ENCODE measurements at places on chromosomes 1 and 21. TPM values are rescaled to one million over a fixed set of nuclear protein-coding genes. Genes with fewer than 3 reads are reported as not detected.

GRCh38 chr1:82517586-82517985, 716.9 kb downstream of the ADGRL2 start:
- DNase-seq = no peak

DNA sequence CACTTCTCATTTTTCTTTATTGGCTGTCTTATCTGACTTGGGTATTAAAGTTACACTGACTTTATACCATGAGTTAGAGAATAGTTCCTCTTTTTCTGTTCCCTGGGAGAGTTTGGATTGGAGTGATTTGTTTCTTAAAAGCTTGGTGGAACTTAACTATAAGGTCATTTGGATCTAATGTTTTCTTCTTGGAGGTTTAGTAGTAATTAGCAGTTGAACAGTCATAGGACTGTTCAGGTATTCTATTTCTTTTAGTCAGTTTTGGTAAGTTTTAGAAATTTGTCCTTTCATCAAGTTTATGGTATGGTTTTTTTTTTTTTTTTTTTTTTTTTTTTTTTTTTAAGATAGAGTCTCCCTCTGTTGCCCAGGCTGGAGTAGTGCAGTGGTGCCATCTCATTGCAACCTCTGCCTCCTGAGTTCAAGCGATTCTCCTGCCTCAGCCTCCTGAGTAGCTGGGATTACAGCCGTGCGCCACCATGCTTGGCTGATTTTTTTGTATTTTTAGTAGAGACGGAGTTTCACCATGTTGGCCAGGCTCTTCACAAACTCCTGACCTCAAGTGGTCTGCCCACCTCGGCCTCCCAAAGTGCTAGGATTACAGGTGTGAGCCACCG, 6.3 kb downstream of the TTC3 start:
- DNase-seq = no peak

- no peak for DNase-seq
These were observed 6.4 kb downstream of the FOXD3 start for GRCh38 chr1:63328781-63329180.

GRCh38 chr1:204462229-204462561, 32.4 kb downstream of the PIK3C2B start:
- DNase-seq = no peak

GRCh38 chr1:159853417-159854115, 8.9 kb downstream of the VSIG8 start:
- DNase-seq = no peak

DNA sequence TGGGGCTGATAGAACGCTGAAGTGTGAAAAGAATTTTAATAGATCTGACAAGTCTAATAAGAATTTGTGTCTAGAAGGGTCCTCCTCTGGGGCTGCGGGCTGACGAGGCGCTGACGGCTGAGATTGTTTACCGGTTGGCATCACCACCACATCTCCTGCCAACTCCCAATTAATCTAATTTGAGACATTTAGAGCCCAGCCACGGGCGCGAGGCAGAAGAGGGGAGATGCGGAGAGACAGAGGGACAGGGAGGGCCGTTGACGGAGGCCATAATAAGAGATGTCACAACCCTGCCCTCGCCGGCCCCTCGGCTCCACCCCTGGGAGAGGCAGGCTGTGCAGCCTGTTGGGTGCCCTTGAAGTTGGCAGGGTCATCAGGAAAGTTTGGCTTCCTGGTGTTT, 109.3 kb downstream of the PAX7 start:
- DNase-seq = no peak

- DNase-seq = no peak
These were observed 39.3 kb downstream of the KIAA1614 start for GRCh38 chr1:180951836-180952656.

DNA sequence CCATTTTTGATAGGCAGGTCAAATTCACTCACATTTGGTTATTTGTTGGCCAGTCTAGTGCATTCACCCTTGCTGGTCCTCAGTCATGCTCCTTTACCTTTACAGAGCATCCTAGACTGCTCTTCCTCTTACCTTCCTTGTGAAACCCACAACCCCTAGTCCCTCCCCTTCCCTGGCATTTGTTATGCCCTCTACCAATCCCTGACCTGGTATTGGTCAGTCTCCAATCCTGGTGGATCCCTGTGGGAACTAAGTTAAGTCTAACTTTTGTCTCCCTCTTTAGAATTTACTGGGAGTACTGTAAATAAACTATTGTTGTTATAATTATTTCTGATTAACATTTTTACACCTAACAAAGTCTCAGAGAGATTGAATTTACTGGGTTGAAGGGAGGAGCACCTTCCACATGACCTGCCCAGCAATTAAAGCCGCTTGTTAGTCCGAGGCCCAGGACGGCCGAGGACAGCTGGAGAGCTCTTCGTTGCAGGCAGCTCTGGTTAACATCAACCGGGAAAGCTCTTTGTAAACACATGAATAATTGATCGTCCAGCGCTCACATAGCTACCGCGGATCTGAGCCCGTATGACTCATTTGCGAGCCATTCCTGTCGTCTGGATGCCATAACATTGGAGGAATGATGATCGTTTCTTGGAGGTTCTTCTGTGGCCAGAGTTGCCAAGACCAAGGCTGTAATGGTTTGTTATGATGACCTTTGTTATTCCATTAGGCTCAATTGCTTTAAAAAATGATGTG, 31.9 kb downstream of the MTARC1 start:
- DNase-seq = no peak

GRCh38 chr1:11927866-11928592, 1.8 kb upstream of the KIAA2013 start:
- DNase-seq = no peak

DNA sequence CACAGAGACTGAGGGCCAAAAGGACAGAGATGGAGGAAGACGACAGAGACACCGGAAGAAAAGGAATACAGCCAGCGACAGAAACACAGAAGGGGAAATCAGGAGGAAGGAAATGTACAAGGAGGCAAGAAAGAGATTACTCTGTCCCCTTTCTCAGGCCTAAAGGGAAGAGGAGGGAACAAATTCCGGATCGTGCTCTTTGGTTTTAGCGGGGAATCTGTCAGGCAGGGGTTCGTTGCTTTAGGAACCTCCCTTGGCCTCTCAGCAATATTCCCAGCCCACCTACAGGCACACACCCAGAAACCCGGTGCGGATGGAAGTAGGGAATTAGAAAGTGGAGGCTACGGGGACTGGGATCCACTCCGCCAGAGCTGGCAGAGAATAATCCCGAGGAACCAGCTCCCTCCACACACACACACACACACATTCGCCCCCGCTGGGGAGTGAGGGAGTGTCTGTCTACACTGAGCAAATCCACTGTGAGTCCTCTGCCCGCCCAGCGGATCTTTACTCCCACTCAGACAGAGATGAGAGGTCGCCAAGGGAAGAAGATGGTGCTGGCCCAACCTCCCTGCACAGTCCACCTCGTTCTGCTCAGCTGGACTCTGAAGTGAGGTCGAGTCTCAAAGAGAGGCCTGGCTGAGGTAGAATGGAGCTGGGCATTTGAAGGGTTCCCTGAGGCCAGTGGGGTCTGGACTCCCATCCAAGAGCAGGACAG, 5.7 kb downstream of the TAL1 start:
- DNase-seq = peak; percentile 36

DNA sequence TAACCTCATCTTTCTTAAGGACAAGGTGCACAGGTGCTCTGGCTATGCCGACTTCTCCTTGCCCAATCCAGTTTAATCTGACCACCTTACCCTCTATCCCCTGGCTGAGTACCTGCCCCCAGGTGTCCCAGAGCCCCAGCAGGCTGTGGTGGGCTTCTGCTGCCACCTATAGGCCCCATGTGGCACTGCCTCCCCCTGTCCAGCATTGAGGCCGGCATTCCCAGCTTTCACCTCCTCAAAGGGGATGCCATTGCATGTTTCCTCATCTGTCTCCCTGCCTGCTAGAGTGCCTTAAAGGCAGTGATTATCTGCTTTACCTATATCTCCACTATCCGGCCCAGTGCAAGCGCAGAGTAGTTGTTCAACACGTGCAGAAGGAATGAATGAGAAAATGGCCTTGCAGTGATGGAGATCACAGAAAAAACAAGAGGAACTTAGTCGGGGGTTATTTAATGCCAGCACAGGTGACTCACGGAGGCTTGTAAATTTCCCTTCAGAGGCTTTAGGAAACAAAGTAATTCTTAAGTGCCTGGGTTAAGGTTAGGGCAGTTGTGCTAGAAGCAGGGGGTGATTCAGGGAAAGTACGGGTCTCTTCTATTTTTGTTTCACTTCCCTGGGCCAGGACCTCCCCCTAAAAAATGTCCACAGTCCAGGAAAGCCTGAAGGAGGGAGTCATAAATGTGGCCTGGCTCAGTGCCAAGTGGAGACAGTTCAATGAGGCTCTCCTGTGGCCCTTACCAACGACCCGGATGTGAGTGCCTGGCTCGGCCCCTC, 131.8 kb upstream of the NGF start:
- DNase-seq = no peak

DNA sequence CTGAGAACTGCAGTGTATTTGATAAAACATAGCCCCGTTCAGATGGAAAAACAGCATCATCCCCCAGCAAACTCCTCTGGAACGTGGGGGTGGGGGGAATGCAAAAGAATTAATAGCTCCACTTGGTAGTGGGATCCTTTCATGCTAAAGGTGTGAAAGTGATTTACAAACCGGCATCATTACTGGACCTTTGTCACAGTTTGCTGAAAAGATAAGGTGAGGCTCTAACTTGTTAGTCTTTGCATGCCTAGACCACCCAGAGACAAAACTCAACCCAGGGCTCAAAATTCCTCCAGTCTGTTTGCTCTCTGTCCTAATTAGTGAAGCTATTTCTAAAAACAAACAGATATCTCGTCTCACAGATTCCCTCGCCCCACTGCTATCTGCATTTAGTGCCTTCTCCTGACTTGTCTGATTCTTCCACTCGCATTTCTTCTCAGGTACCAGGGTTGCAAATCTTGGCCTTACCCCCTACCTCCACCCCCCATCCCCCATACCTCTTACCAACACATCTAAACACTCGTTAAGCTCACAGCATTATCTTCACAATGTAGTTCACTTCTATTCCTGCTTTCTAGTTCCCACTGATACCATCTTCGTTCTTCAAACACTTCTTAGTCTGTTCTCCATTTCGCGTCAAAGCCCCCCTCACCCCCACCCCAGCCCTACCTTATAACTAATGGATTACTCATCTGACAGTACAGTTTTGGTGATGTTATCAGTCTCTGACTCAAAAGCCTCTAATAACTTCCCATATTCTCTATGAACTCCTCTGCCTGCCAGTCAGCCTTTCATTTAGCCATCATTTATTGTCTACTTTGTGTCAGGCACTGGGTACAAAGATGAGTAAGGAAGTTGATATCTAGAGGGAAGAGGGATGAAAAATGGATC, 11.8 kb downstream of the IER5 start:
- DNase-seq = no peak

GRCh38 chr1:109083923-109084322, 6.6 kb upstream of the TMEM167B start:
- DNase-seq = no peak

GRCh38 chr1:8493916-8494540, 176.1 kb downstream of the SLC45A1 start:
- DNase-seq = no peak

GRCh38 chr1:200891774-200892157, 2.9 kb upstream of the INAVA start:
- no peak for DNase-seq

DNA sequence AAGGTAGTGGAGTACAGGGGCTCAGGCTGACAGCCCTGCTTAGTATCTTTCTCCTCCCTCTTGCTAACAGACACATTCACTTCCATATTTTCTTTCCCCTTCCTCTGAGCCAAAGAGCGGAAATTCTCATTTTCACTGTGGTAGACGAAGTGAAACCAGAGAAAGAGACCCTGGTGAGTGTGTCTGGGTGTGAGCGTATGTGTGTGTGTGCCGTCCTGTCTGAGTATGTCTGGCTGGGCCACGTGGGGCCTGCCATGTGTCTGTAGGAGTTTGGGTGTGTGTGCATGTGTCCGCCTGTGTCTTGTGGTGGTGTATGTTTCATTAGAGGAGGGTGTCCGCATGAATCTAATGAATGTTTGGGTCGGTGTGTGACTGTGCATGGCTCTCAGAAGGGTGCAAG, 1.7 kb downstream of the COL8A2 start:
- DNase-seq = no peak

DNA sequence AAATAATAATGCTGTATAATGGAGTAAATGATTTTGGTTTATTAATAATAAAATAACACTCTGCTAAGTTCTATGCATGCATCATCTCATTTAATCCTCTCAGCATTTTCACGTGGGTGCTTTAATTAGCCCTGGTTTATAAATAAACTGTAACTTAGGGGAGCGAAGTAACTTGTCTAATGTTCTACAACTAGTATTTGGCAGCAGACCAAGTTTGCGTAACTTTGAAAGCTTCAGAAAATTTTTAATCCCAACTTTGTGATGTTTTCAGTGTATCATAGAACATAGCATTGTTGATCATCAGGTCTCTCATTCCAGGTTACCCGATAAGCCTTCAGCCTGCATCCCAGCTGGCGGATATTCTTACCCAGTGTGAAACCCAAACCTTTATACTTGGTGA, 322.4 kb upstream of the SGIP1 start:
- no peak for DNase-seq

DNA sequence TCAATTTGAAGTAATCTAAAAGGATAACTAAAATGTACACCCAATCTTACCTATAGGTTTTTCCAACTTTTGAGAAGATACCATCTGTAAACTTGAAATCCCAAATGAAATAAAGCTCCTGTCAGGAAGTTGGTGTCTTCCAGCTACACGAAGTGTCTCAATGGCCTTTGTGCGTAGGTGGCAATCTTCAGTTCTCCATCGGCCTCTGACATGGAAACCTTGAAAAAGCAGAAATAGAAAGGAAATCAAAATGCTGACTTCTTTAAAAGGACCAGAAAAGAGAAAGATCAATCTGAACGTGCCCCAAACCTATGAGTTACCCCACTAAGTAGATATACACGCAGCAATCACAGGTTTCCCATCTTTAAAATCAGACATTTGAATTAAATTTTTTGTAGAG, 10.0 kb downstream of the MKNK1 start:
- no peak for DNase-seq

DNA sequence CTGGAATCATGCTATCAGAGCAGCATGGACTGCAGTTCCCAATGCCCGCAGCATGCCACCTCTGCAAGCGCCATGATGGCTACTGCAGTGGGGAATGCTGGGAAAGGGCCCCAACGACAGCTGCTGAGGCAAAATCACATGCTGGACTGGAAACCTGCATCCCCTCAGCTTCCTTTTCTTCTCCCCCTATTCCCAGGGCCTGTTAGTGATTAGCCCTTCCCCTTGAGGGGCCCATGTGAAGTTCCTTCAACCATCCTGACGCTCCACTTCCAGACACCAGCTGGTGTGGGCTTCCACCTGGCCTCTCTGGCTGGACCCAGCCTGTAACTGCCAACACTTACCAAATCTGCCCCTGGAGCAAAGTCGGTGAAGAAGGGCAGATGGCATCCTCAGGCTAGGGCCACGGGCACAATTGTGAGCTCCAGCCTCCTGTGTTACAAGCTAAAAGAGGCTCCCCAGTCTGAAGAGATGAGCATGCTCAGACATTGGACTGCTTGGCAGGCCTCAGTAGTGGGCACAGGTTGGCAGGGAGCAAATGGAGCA, 22.1 kb upstream of the SDC3 start:
- no peak for DNase-seq

DNAJC16 gene
- total RNA-seq = 64.4 TPM

PIK3R3 gene
- total RNA-seq = 6.6 TPM

GDAP2 gene
- total RNA-seq = 41.0 TPM

KPRP gene
- total RNA-seq = not detected

OSCP1 gene
- 9.9 TPM for total RNA-seq

TRIM17 gene
- not detected for total RNA-seq

CFHR2 gene
- not detected for total RNA-seq

FLG2 gene
- 0.18 TPM for total RNA-seq

SLC16A4 gene
- total RNA-seq = 12.4 TPM

PADI1 gene
- total RNA-seq = not detected

RIMKLA gene
- 1.1 TPM for total RNA-seq

TNNI3K gene
- total RNA-seq = not detected
